CD4-positive, alpha-beta T cell treated with Interferon gamma for 1 hour (primary cell): ENCODE measurements at places on chromosomes 12 and 14.
A peak's percentile ranks its signal among the peaks of the same experiment; 100 is the strongest.

DNA sequence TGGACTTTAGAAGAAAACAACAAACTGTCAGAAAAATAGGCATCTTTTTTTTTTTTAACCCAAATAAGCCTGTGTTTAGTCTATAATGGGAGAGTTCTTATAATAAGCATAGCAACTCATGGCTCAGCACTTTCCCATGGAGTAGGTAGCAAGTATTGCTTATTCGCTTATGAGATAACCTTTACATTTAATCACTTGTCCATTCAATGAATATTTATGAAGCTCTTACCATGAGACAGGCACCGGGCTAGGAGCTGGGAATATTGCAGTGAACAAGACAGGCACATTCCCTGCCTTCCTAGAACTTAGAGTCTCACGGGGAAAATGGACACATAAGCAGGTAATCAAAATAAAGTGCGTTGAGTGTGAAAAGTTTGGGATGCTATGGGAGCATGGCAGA lies 10.0 kb upstream of the DCP1B start:
- DNase-seq, result no peak

GRCh38 chr14:24852312-24853060 lies 197.5 kb downstream of the STXBP6 start:
- DNase-seq, result no peak

GRCh38 chr12:128811806-128812205 lies 12.0 kb downstream of the SLC15A4 start:
- no peak for DNase-seq

- no peak for DNase-seq
Observed at GRCh38 chr12:126506426-126507182, 1441.4 kb downstream of the AACS start.

- no peak for DNase-seq
Observed at GRCh38 chr12:92764831-92765230, 62.0 kb downstream of the PLEKHG7 start.

DNA sequence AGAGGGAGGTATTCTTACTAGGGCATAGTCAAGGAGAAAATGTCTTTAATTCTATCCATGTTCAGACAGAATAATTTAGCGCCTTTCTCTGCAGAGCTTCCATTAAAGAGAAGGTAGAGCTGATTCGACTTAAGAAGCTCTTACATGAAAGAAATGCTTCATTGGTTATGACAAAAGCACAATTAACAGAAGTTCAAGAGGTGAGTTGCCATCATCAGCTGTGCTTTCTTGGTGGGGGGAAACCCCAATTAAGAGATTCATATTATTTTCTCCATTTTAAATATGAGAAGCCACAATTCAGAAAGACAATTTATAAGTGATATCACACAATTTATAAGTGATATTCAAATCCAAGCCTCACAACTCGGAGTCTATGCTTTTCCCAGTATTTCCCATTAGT lies 27.8 kb downstream of the RPGRIP1 start:
- no peak for DNase-seq

DNA sequence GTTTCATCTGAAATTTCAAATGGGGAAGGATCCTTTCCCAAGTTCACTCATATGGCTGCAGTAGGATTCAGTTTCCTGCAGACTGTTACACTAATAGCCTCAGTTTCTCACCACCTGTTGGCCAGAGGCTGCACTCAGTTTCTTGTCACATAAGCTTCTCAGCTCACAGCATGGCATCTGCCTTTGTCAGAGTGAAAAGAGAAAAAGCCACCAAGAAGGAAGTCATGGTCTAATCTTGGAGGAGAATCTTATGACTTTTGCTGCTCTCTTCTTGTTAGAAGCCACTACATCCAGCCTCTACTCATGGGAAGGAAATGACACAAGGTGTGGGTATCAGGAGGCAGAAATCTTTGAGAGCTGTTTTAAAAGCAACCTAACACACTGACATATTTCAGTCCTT lies 39.4 kb upstream of the BTG1 start:
- no peak for DNase-seq

- DNase-seq, result no peak
Observed at GRCh38 chr14:58823312-58823711, 185.6 kb downstream of the DACT1 start.

GRCh38 chr12:5985471-5985870 lies 40.4 kb upstream of the ANO2 start:
- DNase-seq, result no peak

DNA sequence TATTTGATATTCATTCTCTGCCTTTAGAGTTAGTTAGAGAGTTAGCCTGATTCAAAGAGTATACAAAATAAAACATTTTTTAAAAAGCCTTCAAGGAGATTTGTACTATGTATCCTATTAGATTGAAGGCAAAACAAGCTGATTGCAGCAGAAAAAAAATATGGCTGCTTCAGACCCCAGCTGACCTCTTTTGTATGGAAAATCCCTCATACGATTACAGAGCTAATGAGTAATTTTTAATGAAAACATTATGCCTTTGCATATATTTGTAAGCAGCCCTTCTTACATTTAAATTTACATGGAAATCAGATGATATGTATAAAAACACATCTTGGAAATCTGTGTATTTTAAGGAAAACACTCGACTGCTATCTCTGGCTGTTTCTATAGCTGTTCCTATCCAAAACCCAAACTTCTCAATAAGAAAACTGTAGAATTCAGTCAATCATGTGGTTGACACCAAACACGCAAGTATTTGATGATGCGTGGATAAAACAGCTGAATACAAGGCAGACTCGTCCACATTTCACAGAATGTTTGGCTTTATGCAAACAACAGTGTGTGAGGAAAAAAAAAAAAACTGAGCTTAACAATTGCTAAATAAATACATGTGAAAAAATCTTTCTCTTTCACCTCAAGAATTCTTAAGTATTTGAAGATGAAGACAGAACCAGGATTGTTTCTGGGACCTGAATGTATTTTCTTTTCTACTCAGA lies 275.3 kb downstream of the EGLN3 start:
- no peak for DNase-seq

GRCh38 chr14:29222671-29223268 lies 456.2 kb downstream of the FOXG1 start:
- no peak for DNase-seq

GRCh38 chr12:65952737-65953209 lies 128.5 kb downstream of the HMGA2 start:
- DNase-seq, result no peak

DNA sequence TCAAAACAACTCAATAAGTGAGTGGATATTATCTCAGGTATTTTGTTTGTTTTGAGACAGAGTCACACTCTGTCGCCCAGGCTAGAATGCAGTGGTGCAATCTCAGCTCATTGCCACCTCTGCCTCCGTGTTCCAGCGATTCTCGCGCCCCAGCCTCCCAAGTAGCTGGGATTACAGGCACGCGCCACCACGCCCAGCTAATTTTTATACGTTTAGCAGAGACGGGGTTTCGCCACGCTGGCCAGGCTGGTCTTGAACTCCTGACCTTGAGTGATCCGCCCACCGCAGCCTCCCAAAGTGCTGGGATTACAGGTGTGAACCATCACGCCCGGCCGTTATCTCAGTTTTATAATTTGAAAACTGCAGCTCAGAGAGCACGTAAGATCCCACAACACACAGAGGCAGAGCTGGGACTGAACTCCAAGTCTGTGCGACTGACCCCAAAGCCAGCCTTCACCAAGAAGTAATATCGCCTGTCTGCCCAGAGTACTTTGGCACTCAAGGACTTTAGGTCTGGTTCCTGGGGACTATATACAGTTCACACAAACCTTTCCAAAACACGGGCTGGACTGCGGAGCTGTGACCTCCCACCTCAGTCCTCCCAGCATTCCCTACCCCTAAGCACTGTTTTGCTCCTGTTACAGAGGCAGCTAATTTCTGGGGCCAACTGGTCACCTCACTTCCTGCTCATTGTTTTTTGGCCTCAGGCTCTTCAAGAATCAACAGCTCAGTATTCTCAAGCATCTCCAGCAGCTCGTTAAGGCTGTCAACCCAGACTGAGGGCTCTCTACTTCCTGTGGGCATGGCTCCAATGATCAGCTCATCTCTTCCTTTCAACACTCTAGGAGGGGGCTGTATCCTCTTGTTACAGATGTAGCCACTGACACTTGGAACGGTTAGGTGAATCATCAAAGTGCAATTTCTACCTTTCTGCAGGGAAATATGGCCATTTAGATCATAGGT lies 22.5 kb downstream of the TESC start:
- DNase-seq, result no peak

- no peak for DNase-seq
Observed at GRCh38 chr12:80189241-80189640, 89.9 kb downstream of the OTOGL start.

DNA sequence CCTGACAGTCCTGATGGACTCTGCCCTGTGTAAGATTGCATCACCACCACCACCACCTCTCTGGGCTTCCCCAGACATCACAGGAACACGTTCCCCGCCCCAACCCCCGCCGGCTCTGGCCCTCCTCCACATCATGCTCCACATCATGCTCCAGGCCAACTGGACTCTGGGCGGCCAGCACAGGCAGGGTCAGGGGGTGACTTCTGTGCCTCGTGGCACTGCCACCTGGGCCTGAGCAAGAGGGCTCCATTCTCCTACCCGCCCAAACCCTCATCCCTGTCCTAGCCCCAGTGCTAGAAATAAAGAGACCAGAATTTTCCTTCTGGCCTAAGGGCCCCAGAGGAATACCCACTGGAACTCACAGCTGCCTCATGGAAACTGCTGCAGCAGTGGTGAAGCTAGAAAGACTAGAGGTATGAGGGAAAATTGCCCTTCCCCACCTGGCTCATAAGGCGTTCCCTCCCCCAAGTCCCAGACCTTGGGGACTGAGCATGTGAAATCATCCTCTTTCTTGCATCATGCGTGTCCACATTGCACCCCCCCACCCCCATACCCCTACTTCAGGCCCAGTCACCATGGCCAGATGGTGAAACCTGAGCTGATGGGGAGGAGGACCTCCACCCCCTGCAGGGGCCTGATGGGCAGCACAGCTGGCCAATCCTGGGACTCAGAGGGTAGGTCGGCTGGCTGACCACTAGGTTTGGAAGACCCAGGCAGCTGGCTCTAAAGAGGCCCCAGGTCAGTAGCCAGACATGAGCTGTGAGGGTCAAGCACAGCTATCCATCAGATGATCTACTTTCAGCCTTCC lies at the start of gene INHBE:
Gene INHBE (plus strand): TSS at position 742 of the 808 bp plus-strand sequence. CDS start 230 bp downstream, outside the sequence.
- no peak for DNase-seq

- no peak for DNase-seq
Observed at GRCh38 chr12:13340149-13340548, 143.6 kb downstream of the EMP1 start.

DNA sequence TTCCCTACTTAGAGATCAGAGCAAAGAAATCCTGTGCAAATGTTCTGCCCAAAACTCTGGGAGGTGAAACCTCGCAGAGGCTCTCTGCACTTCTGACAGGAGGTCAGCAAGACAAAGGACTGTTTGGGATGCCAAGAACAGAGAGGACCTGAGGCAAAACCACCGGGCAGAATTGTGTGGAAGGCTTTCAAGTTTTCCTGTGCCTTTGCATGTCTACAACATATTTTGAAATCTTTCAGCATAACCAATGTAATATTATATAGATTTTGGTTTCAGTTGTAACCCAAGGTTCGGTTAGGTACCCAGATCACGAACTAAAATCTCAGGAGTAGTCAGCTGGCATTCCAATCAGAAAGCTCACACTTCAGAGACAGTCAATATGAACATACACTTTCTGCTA lies 99.4 kb upstream of the PLEKHA5 start:
- DNase-seq, result no peak

GRCh38 chr12:56941299-56942017 lies 7.2 kb upstream of the SDR9C7 start:
- DNase-seq, result no peak

DNA sequence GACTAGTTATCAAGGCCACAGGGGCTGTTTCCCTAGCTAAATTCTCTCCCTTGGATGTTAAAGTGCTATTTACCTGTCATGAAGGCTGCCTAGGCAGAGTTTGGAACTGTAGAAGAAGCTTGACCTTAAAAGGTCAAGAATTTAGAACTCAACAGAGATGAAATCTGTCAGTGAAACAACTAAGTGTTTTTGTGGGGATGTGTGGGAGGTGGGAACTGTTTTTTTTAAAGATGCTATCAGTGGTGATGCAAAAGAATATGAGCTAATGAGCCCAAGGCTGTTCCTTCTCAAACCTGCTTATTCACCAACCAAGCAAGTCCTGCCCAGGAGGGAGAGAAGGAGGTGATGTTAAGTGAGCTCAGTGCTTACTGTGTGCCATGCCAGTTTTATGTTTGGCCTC lies 40.8 kb upstream of the POC1B start:
- no peak for DNase-seq

- DNase-seq, result no peak
Observed at GRCh38 chr12:109120095-109120494, 3.7 kb downstream of the ACACB start.

- no peak for DNase-seq
Observed at GRCh38 chr12:32170437-32170998, 63.9 kb downstream of the BICD1 start.

GRCh38 chr12:50283229-50283923 lies at the start of gene LIMA1:
LIMA1 (minus strand) TSS chr12:50283520; CDS start chr12:50248751, 34,769 bp downstream.
- peak; percentile 91 for DNase-seq

DNA sequence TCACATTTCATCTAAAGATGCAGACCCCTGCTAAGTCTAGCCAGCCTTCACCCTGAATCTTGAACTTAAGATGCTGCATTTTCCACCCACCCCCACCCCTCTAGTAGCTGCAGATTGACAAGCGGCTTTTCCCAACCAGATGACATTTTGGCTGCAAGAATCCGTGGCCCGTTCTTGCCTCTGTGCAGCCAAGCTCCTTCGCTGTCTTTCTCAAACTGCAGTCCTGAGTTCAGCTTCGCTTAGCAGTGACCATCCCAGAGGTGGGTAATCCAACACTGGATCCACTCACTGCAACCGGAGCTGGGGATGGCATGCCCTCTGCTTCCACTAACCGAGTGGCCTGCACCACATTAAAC lies 765 bp upstream of the NFYB start:
- DNase-seq, result no peak
